ENCODE measurements at places on chromosomes 6 and 20. TPM values are rescaled to one million over a fixed set of nuclear protein-coding genes. Genes with fewer than 3 reads are reported as not detected.

The PCK1 gene
- total RNA-seq, result not detected

The SLC22A1 gene
- 0.22 TPM for total RNA-seq

The VSX1 gene
- total RNA-seq, result not detected

The LRRC73 gene
- 0.11 TPM for total RNA-seq

The PNLDC1 gene
- 0.39 TPM for total RNA-seq
